Activated effector memory CD4-positive, alpha-beta T cell treated with anti-CD3 and anti-CD28 coated beads, Interleukin-2, amount 50 U/mL, for 16 hours (primary cell): ENCODE measurements at places on chromosomes 3 and 15.
A peak's percentile ranks its signal among the peaks of the same experiment; 100 is the strongest.

DNA sequence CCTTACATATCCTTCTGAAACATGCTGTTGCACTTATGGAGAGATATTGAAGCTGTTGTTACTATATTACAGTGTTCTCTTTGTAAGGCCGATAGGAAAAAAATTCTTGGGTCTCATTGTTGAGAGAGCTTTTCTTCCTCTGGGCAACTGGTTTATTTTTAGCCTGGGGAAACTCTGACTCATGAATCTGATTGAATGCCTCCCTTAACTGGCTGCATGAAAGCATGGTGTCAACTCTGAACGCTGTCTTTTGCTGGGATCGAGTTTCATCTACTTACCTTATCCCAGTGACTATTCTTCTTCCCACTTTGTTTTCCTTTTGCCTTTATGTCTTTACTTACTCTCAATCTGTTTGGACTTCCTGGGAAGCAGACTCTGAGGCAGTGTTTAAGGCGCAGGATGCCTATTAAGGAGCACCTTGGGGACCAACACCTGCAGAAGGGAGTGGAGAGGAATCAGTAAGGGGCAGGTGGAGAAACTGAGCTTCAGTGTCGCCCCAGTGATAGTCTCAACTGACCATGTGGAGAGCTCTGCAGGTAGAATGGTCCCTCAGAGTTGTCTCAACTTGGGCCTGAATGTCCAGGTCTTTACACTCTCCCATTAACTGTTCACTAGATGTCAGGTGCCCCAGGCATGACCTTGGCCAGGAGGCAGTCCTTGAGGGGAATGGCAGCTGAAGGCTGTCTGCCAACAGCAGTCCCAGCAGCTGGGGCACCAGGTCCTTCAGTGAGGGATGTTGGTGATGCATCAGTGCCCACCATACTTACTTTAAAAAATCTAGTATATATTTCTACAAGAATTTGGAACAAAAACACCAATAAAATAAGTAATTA lies 88.9 kb upstream of the CCNL1 start:
- DNase-seq: no peak

GRCh38 chr15:39874890-39875549 lies 45.0 kb downstream of the GPR176 start:
- DNase-seq: no peak

DNA sequence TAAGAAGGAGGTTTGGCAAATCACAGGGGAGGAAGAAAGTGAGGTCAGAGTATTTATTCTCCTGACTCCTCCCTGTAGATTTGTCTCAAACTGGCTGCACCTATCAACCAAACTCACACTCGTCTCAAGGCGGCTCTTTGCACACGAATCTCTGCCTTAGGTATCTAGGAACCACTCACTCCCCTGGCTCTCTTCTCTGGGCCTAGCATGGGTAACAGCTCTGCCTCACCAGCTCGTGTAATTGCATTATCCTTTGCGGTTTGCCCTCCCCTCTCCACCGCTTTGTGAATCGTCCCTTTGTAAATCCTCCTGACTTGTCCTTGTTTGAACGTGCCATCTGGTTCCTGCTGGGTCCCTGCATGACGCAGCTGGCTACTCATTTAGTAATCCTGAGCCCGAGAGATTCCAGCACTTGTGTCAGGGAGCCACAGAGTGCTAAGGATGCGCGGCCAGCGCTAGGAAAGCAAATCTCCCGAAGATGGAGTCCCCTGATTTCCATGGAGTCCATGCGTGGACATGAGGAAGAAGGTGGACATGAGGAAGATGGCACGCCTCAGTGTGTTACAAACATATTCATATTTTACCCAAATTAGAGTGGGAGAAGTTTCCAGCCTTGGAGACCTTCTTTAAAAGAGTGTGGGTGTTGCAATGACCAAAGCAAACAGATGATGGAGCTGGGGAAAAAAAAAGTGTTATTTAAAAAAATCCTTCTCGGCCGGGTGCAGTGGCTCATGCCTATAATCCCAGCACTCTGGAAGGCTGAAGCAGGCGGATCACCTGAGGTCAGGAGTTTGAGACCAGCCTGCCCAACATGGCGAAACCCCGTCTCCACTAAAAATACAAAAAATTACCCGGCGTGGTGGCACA lies 26.7 kb downstream of the NRROS start:
- DNase-seq: no peak

DNA sequence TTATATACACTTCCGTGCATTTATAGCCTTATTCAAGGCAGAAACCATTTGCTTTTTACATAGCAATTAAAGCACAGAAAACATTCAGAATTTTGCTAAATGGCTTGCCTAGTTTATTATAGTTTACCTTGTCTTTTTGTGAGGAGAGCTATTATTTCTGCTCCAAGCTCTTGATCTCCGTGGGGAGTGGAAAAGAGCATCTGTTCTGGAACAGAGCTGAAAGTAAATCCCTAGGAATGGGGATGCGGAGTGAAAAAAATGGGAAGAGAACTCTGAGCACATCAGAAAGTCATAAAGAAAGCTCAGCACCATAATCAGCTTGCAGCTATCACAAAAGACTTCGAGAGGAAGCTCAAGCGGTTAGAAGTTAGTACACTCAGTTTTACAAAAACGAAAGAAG lies 1006.7 kb downstream of the ROBO2 start:
- no peak for DNase-seq

DNA sequence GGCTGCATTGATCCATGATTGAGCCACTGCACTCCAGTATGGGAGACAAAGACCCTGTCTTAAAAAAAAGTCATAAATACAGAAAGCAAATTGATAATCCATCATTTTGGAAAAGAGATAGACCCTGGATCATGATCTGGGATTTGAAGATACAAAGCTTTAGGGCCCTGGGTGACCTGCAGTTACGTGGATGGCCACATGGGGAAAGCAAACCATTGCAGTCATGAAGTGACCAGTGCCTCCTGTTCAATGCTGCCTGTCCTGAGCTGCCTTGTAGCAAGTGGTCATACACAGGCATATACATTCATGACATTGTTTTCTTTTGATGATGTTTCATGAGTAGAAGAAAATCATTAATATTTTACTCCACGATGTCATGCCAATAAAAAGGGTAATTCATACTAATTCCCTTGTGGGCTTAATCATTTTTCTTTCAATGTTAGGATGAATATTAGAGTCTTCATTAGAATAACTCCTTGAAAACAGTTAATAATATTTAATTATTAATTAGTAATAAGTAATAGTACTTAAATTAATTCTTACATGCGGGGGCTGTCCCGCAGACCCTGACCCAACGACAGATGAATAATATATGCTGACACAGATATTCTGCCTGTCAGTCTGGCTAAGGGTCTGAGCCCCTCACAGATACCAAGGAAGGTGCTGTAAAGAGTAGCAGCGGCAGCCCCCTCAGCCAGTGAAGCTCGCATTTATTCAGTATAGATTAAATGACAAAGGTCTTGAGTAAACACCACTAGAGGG lies 109.0 kb upstream of the UNC13C start:
- no peak for DNase-seq

GRCh38 chr15:67137951-67138848 lies 72.8 kb downstream of the SMAD3 start:
- DNase-seq: peak; percentile 43

DNA sequence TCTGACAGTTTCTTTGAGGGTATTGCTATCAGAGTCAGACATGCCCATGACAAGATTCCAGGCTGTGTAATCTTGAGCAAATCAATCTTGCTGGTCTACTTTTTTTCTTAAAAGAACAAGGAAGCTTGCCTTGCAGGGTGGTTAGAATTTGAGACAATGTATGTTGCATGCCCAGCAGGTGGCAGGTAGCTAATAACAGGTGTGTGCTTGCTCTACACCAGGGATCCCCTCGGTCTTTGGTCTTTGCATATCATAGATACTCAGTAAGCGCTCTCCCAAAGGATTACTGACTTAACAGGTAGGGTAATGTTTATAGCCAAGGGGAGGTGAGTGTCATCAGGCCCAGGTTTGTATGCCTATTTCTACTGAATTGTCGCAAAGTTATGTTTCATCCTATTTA lies 37.3 kb downstream of the CACNA1D start:
- no peak for DNase-seq

GRCh38 chr15:58472821-58473581 lies 41.2 kb downstream of the LIPC start:
- no peak for DNase-seq

- no peak for DNase-seq
Measured at GRCh38 chr3:39056151-39056550, 4.3 kb downstream of the WDR48 start.

DNA sequence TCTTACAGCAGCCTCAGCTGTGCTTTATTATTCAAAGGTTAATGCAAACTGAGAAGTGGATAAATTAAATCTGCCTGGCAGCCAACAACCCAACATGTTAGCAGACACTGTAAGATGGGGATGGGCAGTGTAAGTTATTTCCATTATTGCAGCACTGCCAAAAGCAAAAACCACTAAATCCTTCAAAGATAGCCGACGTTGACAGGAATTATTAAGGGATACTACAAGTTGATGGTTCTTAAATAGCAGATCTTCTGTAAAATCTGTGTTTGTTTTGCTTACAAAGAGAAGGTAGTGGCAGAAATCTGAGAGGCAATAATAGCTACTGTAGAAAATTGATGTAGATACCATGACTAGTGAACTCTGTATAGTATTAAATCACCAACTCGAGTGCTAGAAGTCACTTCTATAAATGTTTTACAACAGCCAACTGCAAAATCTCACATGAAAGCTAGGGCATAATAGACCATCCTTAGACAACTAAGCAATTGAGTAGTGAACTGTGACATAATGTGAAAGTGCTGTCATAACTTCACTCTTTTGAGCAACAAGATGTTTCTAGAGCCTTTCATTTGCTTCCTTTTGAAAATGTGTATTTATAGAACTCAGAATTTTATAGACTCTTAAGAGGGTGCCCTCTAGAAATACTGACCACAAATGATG lies 278.6 kb downstream of the UBE2E2 start:
- DNase-seq: no peak

DNA sequence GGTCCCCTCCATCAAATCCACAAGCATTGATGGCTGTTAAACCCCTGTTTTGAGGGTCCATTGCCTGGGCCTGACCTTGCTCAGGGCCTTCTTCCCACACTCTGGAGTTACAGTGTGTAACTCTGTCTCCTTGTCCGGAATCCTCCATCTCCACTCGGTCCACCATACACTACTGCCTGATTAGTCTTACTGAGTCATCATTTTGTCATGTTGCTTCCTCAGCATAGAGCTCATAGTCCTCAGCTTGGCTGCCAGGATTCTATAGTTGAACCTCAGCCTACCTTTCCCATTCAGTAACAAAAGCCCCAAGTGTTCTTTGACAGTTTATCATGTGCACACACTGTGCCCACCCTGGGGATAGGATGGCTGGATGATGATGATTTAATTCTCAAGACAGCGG lies 113.0 kb downstream of the PDE8A start:
- DNase-seq: no peak

DNA sequence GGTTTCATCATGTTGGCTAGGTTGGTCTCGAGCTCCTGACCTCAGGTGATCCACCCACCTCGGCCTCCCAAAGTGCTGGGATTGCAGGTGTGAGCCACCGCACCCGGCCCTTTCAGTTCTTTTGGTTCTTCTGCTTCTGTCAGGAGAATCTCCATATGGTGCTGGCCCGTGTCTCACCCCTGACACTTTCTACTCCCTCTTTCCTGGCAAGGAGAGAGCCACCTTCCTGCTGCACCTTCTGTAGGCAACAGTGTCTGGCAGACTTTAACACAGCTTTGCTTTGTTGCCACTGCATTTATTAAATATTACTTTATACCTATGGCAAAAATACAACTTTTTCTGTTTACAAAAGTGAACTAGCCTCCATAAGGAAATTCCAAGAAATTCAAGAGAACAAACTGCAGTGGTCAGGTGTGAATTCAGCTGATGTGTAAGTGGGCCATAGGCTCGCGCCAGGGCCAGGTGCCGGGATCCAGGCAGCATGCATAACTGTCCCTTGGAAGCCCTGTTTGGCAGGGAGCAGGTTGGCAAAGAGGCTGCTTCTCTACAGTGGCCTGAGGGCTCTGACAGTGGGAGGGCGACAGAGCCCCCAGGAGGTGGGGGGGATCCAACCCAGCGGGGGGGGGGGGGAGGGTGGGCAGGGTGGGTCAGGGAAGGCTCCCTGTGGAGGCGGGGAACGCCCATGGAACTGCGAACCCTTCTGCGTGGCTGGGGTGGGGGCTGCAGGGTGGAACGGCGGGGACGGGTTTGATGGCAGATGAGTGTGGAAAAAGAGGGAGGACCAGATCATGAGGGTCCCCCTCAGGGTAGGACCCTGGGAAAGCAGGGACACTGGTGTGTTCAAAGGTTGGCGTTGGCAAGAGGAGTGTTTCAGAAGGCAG lies 21.1 kb downstream of the CTSH start:
- DNase-seq: no peak

GRCh38 chr15:99604865-99605264 lies 39.1 kb downstream of the MEF2A start:
- DNase-seq: no peak

DNA sequence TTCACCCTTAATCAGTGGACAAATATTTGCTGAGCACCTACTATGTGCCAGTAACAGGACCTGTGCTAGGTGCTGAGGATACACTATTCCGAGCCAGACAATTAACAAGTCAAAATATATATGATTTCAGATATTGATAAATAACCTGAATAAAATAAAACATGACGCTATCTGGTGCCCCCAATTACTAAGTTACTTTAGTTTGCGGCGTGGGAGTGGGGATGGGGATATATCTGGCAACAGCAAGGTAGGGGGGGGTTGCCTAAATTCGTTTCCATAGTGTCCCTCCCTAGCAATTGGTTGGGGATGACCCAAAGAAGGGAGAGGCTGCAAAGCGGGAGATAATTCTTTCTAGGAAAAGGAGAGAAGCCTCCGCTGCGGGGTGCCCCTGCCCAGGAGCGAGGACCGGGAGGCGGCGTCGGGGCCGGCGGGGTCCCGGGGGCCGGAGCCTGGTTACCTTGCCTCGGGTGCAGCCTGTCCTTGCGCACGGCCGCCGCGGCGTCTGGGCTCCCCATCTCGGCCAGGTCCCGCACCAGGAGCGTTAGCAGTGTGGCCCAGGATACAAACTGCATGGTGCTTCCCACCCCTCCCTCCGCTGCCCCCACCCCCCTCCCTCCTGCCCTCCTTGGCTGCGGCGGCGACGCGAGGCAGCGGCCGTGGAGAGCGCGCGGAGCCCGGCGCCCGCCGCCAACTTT lies 567 bp downstream of the ADAMTS9 start:
- DNase-seq: no peak

GRCh38 chr3:134614955-134615354 lies 35.9 kb downstream of the KY start:
- DNase-seq: no peak

GRCh38 chr15:55434989-55435825 lies 26.9 kb downstream of the PIERCE2 start:
- DNase-seq: no peak

GRCh38 chr15:79432345-79433275 lies 474 bp downstream of the MINAR1 start:
- DNase-seq: no peak
